ENCODE measurements at places on chromosomes 7 and 10.
A peak's percentile ranks its signal among the peaks of the same experiment; 100 is the strongest.

GRCh38 chr7:157377436-157378124 is 40.8 kb downstream of the DNAJB6 start:
- no peak for DNase-seq

DNA sequence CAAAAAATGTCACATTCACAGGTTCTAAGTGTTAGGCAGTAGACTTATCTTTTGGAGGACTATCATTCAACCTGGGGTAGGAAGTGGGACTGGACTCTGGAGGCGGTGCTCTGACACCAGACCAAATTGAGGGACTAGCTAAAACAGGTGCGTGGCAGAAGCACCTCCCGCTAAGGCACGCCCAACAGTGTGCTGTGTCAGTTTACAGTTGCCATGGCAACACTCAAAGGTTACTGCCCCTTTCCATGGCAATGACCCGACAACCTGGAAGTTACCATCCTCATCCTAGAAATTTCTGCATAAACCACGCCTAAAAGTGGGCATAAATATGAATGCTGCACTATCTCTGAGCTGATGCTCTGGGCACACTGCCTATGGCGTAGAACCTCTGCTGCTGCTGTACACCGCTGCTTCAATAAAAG is 14.0 kb upstream of the BLNK start:
- no peak for DNase-seq

GRCh38 chr10:22369434-22370072 is 24.3 kb downstream of the SPAG6 start:
- DNase-seq = no peak

- peak; percentile 21 for DNase-seq
Observed at GRCh38 chr10:50224330-50224952, 26.9 kb downstream of the ASAH2 start.

GRCh38 chr7:128137181-128137580 is 103.9 kb upstream of the LEP start:
- no peak for DNase-seq

GRCh38 chr10:46251857-46252847 is 34.6 kb upstream of the ANTXRL start:
- DNase-seq = no peak

DNA sequence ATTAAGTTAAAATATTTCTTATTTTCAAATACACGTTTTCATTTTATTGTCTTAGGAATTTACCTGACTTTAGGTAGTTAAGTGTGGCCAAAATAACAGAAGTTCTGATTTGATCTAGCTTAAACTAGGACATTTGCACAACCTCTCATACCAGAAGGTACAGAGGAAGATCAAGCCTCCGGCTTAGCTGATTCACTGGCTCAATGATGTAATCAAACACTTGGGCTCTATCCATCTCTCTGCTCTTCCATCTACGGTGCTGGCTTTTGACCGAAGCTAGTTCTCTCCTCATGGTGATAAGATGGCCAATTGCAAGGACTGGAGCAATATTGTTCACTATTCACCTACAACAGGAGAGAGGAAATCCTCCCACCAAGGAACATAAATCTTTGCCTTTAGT is 12.2 kb upstream of the HYCC1 start:
- no peak for DNase-seq
